Activated T-helper 1 cell treated with Interleukin-2 at 50 U/mL for 16 hours (primary cell): ENCODE measurements at places on chromosomes 5 and 9.

DNA sequence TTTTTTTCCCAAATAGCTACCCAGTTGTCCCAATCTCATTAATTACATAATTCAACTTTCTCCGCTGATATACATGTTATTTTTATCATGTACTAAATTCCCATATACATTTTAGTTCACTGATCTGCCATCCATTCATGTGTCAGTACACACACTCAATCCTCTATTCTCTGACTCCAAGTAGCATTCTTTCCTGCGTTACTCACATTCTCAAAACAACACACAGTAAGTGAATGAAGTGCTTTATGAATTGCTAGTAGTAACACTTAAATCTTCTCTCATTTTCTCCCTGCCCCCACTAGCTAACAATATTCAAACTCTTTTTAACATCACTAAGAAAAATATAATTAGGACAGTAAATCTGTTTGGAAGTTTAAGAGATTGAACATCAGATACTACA lies 8.9 kb downstream of the ZNF366 start:
- DNase-seq, result no peak

DNA sequence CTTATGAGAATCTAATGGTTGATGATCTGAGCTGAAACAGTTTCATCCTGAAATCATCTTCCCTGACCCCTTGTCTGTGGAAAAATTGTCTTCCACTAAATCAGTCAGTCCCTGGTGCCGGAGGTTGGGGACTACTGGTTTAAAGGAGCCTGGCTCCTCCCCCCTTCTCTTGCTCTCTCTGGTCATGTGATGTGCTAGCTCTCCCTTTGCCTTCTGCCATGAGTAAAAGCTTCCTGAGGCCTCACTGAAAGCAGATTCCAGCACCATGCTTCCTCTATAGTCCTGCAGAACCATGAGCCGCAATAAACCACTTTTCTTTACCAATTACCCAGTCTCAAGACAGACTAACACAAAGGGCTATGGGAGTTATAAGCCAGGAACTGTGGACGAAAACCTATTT lies 54.7 kb downstream of the RASA1 start:
- no peak for DNase-seq

DNA sequence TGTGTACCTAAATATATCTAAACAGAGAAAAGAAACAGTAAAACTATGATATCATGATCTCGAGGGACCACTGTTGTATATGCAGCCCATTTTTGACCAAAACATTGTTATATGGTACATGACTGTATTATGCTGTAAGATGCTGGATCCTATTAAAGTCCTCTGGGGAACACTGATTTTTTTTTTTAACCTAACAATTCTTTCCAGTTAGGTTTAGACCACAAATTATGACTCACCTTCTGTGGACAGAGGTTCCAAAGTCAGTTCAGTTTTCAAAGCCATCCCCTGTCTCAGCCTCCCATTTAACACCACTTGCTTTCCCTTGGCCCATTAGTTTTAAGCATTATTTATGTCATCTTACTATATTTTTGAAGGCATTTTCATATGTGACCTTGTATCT lies 27.1 kb downstream of the TRMO start:
- no peak for DNase-seq

DNA sequence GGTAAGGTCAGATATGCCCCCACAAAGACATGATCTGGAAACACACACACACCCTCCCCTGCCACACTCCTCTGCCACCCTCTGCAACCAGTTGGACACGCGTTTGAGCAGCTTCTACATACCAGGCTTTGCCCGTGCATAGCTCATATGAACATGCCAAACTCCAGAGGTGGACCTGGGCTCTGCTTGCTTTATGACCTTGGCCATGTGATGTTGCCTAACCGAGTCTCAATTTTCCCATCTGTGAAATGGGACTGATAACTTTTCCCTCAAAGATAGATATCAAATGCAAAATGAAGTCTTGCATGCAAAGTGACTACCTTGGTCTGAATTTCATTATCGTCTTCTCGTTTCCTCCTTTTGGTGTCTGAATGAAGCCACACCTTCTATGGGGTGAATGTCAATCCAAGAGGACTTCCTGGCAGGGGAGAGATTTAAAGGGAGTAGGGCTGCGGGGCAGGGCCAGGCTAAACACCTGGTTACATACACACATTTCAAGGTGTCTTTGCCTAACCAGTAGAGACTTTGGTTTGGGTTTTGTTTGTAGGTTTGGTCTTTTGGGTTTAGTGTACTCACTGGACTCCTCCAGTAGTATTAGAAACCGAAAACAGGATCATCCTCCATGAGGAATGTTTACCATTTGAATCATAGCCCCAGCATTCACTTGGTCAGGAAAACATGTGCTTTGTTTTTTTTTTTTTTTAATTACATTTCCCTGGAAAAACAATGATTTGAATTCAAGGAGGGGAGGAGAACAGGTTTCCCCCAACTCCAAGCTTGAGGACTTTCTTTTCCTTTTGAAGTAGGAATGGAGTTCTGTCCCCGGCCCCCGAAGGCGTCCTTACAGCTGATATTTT lies 63.2 kb downstream of the COL27A1 start:
- DNase-seq, result no peak

- DNase-seq, result no peak
Measured at GRCh38 chr5:51382521-51383130, 622 bp upstream of the ISL1 start.

GRCh38 chr5:116521173-116521872 lies 53.3 kb downstream of the SEMA6A start:
- DNase-seq, result no peak

GRCh38 chr9:72978744-72979143 lies 25.9 kb upstream of the ALDH1A1 start:
- no peak for DNase-seq

DNA sequence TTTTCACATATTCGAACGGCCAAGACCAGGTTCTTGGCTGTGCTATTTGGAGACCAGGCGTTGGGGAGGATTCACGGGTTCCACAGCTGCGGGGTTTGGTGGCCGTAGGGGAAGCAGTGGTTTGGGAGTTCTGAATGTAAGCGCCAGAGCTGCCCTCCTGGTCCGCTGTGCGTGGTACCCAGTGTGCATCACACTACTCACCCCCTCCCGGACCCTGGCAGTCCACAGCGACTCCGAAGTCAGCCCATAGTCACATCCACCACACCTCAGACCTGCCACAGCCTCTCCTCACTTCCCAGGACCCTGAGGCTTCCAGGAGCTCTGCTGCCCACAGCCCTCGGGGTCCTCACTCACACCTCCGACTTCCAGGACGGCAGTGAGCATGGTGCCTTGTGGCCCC lies 26.8 kb downstream of the AMBP start:
- no peak for DNase-seq

DNA sequence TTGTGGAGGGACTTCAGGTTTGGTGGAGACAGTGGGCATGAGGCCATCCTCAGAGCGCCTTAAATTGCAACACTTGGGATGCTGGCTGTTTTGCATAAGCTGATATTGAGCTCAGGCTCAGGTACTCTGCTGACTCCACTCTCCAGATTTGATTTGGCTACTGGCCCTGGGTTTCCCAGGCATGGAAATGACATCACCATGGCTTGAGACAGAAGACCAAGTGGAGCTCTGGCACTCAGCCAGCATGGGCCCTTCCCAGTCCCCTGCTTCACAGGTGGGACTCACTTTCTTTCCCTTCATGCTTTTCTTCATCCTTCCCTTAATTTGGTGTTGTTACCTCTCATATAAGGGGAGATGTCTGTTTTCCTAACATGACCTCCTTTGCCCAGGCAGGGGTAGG lies 72.0 kb upstream of the IL12B start:
- DNase-seq, result no peak

DNA sequence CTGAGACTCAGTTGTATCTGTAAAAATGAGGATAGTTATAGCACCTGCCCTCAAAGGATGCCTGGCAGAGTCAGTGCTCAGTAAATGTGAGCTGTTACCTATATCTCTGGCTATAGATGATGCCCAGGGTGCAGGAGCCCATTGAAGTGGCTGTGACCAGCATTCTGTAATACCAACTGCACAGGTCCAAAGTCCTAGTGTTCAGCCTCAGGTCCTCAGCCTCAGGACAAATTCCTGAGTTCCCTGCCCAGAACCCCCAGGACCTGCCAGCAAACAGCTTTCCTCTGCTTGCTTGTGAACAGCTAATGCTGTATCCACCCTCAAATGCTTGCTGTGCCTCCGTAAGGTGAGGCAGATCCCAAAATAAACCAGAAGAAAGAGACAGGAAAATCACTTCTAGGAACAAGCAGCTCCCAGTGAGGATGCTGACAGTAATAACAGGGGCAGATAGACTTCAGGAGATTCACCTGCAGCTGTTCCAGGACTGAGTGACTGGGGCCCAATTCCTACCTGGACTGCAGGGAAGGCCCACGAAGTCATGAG lies 80.8 kb downstream of the SIL1 start:
- DNase-seq, result no peak

- no peak for DNase-seq
Measured at GRCh38 chr9:136988872-136989271, 3.4 kb upstream of the PAXX start.

GRCh38 chr5:57243286-57244137 lies 69.7 kb downstream of the GPBP1 start:
- no peak for DNase-seq

- no peak for DNase-seq
Measured at GRCh38 chr5:163565931-163566608, 60.7 kb downstream of the MAT2B start.

DNA sequence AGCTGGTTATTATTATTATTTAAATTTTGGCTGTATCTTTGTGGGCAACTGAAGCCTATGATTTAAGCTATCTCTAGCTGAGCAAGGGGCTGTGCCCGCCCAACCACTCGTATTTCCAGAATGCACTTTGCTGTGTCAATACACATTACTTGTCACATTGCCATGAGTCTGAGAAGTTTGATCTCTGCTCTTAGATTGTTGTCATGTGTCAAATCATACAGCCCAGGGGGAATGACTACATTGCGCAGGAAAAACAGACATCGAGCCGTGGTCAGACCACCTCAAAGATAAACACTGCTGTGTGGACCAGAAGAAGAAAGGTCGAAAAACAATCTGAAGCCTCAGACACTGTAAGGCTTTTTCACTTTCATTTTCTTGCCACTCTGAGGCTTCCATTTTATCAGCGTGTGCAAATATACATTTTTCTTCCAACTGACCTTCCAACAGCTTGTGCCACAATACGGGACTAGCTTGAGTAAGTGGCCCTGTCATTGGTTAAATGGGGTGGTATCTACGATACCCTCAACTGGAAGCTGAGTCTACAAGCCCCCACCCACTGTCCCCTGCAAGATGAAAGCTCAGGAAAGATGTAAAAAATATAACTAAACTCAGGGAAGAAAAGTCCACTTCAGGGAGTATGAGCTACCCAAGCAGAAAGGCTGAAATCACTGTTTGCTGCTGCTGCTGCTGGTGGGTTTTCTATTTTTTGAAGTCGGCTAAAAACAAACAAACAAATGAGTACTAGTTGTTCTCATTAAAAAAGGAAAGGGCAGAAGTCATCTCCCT lies 603.0 kb downstream of the BNC2 start:
- no peak for DNase-seq

DNA sequence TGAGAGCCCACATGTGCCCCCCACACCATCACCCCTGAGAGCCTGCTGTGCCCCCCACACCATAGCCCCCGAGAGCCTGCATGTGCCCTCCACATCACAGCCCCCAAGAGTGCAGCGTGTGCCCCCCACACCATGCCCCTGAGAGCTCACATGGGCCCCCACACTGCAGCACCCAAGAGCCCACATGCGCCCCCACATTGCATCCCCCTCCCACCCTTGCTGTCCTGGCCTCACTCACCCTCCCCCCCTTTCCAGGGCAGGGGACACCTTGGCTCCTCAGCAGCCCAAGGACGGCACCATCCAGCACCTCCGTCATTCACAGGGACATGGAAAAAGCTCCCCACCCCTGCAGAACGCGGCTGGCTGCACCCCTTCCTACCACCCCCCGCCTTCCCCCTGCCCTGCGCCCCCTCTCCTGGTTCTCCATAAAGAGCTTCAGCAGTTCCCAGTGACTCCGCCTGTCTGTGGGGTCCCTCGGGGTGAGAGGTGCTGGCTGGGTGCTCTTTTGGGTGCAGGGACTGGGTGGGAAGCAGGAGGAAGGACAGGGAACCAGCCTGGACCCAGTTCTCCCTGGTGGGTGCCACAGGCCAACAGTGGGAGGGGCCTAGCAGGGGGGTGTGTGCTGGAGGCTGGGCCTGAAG lies 5.0 kb downstream of the LCN1 start:
- DNase-seq, result no peak

DNA sequence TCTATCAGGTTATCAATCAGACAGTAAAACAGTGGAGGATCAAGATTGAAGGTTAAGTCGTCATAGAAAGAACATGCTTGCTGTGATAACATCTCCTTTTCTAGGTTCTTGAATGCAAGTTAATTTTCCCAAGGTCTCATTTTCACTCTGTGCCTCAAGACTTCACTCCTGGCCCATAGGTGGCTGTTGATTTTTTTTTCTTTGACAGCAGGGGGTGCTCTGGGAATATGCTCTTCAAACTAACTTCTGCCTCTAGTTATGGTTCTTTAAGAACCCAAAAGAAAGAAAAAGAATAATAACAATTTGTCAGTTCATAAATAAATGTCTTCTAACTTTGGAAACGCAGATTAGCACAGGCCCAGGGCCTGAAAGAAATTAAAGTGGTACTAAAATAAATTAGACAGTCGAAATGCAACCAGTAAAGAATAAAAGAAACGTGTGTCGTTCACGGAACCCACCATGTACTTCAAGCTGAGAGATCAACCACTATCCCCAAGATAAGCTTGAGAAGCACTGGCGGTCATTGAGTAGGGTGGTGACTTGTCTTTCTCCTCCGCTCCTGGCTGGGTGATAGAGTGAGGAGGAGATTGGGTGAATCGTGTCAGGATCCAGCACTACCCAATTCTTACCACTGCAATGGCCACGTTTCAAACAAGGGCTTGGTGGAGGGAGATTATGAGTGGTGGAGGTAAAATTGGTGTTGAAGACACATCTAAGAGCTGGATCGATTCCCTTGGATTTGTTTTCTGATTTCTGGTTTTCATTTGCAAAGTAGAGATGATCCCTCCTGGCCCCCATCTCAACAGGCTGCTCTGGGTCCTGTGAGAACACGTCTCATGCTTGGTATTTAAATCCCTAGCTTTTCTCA lies 93.4 kb upstream of the IRX4 start:
- DNase-seq, result no peak

DNA sequence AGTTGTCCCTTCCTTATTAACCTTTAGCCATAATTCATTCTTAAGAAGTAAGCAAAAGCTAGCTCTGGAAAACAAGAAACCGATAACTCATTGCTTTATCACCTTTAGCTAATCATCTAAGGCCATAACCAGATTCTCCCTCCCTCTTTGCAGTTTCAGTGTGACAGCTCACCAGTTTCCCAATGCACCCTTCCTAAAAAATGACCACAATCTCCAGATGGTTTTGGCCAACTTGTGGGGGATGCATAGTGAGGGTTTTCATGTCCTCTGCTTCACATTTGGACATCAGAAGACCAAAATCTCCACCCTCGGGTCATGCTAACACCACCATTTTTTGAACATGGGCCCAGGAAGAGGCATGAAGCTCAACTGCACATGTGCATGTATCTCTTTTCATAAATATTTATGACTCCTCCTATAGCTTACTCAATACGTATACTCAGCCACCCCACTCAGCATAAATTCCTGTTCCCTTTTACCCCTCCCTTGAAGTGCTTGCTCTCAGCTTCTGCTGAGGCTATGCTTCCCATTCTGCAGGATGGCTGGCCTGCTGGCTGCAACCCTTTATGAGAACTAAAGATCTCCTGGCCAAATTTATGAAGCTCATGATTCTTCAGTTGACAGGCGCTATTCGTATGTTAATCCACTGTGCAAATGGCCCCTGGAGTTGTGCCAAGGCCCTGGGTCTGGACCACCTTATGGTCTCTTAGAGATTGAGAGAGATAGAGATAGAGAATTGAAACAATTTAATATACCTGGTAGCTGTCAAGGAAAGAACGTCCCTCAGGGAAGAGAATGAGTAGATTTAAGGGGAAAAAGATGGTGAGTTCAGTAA lies 14.8 kb downstream of the PPP3R2 start:
- no peak for DNase-seq

- DNase-seq, result no peak
Measured at GRCh38 chr5:98330871-98331270, 442.6 kb upstream of the RGMB start.
